Inflammatory macrophage treated with lipopolysaccharide for 1 hour (primary cell): ENCODE measurements at places on chromosomes 3 and 15.
A peak's percentile ranks its signal among the peaks of the same experiment; 100 is the strongest.

DNA sequence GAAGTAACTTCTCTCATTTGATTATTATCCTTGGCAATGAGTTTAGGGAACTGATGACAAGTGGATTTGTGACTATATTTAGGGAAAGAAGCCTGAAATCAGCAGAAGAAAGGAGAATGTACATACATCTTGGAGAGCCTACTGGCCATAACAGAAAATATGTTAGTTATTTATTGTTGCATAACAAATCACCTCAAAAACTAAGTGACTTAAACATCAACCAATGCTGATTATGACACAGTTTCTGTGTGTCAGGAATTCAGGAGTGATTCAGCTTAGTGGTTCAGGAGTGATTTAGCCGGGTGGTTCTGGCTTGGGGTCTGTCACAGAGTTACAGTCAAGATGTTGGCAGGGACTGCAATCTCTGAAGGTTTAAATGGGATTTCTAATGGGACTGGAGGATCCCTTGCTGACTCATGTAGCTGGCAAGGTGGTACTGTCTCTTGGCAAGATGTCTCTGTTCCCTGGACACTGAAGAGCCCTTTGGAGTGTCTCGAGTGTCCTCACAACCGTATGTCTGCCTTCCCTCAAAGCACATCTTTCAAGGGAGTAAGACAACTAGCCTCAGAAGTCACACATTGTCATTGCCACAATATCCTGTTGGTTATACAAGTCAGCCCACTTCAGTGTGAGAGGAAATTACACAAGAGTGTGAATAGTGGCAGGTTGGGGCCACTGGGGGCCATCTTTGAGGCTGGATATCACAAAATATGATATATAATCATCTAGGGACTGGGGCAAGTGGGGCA lies 248.9 kb downstream of the SV2B start:
- DNase-seq, result no peak

GRCh38 chr15:70269311-70269911 lies 171.7 kb upstream of the TLE3 start:
- DNase-seq, result no peak

- DNase-seq, result no peak
These were observed 84.5 kb upstream of the STT3B start for GRCh38 chr3:31448035-31448881.

- DNase-seq, result no peak
These were observed 25.8 kb upstream of the PRTG start for GRCh38 chr15:55768670-55769185.

DNA sequence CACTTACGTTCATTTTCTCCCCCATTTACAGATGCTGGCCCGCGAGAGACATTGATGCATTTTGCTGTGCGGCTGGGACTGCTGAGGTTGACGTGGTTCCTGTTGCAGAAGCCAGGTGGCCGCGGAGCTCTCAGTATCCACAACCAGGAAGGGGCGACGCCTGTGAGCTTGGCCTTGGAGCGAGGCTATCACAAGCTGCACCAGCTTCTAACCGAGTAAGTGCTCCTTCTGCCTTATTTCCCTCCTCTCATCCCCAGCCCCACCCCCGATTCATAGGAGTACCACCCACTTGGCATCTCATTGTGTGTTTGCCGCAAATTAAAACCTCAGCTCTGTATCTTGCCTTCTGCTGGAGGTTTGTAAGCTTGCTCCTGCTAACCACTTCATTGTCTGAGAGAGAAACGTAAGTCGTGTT lies 163.3 kb downstream of the AKAP13 start:
- DNase-seq, result no peak

DNA sequence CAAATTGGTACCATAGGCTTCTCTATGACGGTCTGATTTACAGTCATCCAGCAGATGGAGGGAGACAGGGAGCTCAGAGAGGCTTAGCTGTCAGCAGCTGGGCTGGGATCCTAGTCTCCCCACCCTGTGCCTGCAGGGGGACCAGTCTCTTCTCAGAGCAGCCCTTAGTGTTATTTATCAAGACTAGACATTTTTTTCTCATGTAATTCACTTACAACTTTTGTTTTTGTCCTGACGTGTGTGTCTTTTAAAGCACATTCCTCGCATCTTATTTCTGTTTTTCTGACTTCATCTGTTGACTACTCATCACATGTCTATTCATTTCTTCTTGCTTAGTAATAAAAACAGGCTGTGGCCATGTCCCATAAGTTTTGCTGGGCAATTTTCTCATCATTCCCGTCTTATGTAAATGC lies 116.1 kb downstream of the KLF13 start:
- peak; percentile 83 for DNase-seq
